Activated CD4-positive, alpha-beta T cell treated with anti-CD3 and anti-CD28 coated beads, Interleukin-10, Interleukin-2, amounts not matched to agents 100 ng/mL and 50 ng/mL, durations not matched to agents 16 hours and 8 hours (primary cell): ENCODE measurements at places on chromosomes 3 and 15.

DNA sequence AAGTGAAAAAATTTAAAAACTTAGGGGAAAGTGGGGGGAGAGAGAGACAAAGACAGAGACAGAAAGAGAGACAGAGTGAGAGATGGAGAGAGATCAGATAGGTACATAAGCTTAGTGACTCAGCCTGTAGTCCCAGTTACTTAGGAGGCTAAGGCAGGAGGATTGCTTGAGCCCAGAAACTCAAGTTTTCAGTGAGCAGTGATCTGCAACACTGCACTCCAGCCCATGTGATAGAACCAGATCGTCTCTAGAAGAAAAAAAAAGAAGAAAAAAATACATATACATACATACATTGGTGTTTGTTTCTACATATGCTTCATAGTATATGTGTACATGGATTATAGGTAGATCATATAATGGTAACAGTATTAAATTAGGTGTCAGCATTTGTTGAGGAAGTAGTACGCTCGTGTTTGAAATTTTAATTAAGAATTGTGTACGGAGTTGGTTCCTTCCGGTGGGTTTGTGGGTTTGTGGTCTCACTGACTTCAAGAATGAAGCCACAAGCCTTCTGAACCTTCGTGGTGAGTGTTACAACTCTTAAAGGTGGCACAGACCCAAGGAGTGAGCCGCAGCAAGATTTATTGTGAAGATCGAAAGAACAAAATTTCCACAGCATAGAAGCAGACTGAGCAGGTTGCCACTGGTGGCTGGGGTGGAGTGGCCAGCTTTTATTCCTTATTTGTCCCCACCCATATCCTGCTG, 38.3 kb upstream of the SNRPN start:
- peak; percentile 4 for DNase-seq

DNA sequence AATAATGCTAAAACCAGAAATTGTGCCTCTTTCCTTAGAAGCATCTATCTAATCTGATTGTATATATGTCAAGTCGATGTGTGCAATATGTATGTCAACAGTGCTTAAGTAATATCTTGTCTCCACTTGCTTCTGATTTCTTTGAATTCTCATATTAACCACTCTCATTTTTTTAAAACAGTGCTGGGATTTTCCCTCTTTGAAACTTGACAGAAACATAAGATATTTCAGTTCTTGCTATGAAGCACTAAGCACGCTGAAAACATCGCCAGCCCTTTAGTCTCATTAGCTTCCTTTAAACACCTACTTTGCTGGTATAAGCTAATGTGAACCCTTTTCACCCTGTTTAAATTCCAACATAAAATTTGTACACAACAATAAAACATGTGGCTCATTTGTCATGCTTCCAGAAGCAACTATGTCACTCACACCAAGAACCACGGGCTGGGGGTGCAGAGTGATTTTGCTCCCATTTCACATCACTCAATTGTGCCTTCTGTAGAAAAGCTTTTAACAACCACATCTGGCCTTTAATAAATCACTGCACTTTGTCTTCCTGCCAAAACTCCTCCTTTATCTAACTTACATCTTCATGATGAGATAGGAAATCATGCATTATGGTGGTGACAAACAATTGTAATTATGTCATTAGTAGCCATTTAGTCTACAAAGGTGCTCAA, 185.2 kb downstream of the FOXP1 start:
- peak; percentile 40 for DNase-seq

- no peak for DNase-seq
Observed at GRCh38 chr3:8555725-8556472, 54.3 kb downstream of the LMCD1 start.

- no peak for DNase-seq
Observed at GRCh38 chr3:144915202-144915601, 943.6 kb downstream of the DIPK2A start.

- peak; percentile 80 for DNase-seq
Observed at GRCh38 chr3:72347819-72348319, 500.4 kb downstream of the SHQ1 start.

DNA sequence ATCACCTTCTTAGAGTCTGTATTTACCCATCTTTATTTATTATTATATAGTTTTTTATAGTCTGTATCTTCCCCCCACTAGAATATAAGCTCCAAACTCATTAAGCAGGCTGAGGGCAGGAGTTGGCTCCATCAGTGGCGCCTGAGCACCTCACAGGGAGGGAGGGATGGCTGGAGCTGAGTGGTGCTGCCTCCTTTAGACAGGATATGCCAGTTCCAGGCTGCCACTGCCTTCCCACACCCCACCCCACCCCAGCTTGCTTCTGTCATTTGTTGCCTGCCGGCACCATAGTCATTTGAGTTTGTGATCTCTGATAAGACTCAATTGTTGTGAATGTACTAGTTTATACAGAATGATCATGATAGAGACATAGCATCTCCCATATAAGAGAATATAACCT, 85.5 kb downstream of the KLHL25 start:
- peak; percentile 35 for DNase-seq

DNA sequence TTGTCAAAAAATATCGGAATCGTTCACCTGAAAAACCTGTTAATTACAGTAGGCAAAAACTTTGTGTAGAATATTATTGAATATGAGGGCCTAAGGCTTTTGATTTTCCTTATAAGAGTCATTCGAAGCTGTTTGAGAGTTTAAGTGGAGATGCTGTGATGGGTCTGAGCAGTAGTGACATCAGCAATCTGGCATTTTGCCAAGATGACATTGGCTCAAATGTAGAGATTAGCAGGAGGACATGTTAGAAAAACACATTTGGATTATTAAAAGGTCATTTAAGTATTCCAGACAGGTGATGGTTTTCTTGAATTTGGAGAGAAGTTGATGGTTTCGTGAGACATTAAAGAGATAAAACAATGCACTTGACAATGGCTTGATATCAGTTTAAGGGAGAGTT, 12.9 kb downstream of the OR5AC2 start:
- no peak for DNase-seq

GRCh38 chr15:79849789-79850188, 47.0 kb downstream of the MTHFS start:
- DNase-seq: peak; percentile 30

GRCh38 chr3:56704706-56705105, 21.6 kb upstream of the TASOR start:
- DNase-seq: no peak

GRCh38 chr15:71313806-71314205, 198.5 kb downstream of the THSD4 start:
- DNase-seq: no peak

- DNase-seq: no peak
Observed at GRCh38 chr3:140763532-140763931, 85.7 kb downstream of the TRIM42 start.

- DNase-seq: no peak
Observed at GRCh38 chr3:88626456-88627120, 476.8 kb downstream of the C3orf38 start.

DNA sequence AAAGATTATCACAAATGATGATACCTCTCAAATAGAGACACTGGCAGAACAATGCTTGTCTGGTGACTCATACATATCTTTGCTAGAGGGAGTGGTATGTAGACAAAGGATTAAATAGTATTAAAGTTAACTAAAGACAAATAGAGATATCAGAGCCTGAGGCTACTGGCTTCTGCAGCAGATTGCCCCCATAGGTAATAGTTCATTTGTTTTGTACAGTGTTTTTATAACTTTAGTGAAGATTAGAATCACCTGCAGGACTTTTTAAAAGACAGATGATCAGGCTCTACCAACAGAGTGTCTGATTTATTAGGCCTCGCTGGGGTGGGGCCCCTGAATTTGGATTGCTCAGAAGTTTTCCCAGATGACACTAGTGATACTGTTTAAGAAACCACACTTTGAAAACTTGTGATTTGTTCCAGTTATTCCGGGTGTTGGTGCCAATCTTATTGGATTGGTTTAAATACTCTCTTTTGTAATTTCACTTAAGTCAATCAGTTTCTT, 96.4 kb downstream of the NAALADL2 start:
- no peak for DNase-seq

GRCh38 chr3:46984591-46985459, 5.4 kb downstream of the NBEAL2 start:
- DNase-seq: no peak

GRCh38 chr3:143396790-143397189, 277.2 kb downstream of the CHST2 start:
- DNase-seq: no peak

- no peak for DNase-seq
Observed at GRCh38 chr15:29939404-29939803, 117.1 kb upstream of the TJP1 start.

DNA sequence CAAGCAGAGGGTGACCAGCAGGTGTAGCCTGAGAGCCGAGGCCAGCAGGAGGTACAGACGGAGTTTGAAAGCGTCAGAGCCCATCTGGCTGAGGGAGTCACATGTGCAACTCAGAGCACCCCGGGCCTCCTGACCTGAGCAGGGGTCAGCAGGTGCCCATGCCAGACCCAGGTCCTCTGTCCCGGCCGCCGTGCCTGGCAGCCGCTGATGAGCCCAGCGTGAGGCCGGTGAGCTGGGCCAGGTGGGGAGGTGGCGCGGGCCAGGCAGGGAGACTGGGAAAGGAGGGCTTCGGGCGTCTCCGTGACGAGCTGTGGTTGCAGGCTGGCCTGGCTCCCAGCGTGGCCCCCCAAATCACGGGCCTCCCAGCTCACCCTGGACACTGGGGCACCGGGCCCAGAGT, 130.9 kb downstream of the CHSY1 start:
- no peak for DNase-seq

DNA sequence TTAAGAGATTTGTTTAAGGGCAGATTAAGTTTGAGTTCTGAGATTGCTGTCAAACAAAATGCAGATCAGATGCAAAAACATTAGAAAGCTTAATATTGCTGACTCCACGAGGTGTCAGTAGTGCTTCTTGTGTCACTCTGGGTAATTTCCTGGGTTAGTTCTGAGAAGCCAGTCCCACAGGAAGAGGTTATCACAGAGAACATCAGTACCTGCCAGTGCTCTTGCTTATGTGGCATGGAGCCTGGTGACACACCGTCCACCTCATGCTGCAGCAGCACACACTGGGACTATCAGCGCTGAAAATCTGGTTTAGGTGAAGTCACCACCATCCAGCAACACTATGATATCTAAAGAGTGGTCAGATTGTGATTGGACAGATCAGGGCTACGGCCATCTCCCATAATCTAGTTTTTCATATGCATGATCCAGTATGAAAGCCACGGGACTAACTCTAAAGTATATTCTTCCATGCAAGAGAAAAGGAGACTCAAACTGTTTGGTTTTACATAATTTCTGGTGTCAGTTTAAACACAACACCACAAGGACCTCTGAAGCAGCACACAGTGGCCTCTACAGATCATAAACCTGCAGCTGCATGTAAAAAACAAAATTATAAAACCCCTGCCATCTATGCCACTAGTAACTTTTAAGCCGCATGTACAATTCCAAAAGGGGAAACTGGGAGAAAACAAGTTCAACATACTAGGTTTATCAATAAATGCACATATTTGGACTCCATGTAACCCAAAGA, 36.1 kb upstream of the MYO5C start:
- DNase-seq: peak; percentile 93

- DNase-seq: no peak
Observed at GRCh38 chr3:104069114-104069513, 1297.6 kb upstream of the ALCAM start.

DNA sequence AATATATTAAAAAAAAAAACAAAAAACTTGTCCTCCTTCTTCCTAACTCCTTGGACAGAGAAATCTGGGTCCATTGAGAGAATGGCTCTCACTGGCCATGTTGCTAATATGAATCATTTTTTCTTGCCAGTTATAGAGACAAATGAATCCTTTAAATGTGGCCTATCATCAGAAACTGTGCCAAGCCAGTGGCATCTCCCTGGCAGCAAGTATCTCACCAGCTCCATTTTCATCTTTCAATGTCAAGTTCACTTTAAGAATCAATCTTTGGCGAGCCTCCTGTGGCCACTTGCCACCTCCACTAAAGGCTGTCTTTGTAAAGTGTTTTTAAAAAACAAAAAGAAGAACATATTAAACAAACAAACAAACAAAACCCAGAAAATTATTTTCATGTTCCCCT, 202.5 kb downstream of the TUSC7 start:
- no peak for DNase-seq

DNA sequence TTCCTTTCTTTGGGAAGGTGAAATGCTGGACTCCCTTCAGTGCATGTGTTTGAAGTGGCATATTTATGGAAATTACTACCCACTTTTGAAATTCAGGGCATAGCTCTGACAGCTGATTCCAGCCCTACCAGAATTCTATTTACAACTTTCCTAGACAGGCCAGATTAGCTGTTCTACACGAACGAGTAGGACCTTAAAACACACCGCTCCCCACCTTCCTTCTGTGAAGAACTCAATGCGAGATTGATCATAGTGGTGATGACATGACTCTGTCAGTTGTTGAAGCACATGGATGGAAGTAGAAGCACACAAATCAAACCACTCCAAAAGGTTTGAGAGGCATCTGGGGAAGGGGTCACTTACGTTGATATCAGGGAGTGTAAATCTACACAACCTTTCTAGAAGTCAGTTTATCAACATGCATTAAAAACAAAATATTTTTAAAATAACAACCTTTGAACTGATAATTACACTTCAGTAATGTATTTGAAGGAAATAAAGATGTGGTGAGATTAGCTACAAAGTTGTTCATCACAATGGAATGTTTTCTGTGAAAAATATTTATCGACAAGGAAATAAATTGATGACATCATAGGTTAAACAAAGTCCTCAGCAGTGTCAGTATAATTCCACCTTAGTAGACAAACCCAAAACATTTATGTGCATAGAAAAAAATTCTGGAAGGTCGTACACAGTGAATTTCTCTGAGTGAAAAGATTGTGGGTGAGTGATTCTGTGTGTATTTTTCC, 29.8 kb downstream of the RARB start:
- DNase-seq: no peak

- DNase-seq: peak; percentile 24
Observed at GRCh38 chr3:171001957-171002694, 24.4 kb downstream of the SLC2A2 start.

DNA sequence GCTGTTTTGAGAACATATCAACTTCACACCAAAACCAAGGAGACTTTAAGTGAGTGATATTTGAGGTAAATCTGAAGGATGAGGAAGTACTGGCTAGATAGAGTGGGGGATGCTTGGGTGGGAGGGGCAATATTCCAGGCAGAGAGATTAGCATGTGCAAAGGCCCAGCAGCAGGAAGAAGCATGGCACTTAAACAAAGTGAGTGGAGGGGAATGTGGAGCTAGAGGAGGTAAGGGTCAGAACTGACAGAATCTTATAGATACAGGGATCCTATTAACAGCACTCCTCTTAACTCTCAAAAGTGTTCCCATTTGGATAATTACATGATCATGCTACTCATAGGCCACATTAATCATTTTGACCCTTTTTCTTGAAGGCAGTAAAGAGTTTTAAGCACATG, 41.4 kb upstream of the SPRED1 start:
- DNase-seq: no peak
